Stimulated activated CD4-positive, alpha-beta T cell treated with anti-CD3 and anti-CD28 coated beads, Interleukin-1b, Interleukin-23, amount 100 ng/mL, for 1 hour (primary cell): ENCODE measurements at places on chromosomes 6 and 20.
A peak's percentile ranks its signal among the peaks of the same experiment; 100 is the strongest.

DNA sequence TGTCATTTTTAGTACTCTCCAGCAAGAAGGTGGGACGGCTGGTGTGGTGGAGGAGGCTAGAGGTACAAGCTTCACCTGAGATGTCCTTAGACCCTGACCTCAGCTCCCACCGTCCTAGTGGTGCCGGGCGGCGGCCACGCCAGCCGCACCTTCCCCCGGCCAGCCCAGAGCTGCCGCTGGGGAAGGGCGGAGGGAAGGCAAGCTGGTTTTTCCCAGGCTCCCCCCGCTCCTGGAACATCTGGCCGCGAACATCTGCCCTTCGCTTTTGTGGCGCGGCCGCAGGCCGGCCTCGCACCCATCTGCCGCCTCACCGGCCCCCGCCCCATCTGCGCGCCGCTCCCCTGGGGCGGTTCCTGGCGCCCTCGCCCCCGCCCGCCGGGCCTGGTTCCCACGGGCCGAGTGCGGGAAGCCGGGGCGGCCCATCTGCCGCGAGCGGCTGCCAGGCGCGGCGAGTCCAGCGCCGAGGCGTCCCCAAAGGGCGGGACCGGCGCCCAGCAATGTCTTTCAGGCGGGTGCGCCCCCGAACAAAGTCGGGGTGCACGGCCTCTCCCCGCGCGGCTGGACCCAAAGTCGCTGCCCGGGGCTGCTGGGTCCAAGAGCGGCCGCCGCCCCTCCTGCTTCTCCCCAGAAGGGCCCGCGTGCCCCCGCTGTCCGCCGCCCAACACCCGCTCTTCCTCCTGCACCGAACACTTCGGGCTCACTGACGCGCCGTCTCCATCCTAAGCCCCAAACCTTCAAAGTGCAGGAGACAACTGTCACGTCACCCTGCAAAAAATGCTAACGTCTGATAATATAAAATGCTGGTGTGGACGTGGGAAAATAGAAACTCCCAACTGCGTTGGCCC is 17.3 kb upstream of the ID1 start:
- DNase-seq, result no peak

GRCh38 chr6:168929871-168930450 is 323.7 kb downstream of the THBS2 start:
- no peak for DNase-seq

GRCh38 chr6:167789358-167789757 is 37.4 kb upstream of the AFDN start:
- no peak for DNase-seq

DNA sequence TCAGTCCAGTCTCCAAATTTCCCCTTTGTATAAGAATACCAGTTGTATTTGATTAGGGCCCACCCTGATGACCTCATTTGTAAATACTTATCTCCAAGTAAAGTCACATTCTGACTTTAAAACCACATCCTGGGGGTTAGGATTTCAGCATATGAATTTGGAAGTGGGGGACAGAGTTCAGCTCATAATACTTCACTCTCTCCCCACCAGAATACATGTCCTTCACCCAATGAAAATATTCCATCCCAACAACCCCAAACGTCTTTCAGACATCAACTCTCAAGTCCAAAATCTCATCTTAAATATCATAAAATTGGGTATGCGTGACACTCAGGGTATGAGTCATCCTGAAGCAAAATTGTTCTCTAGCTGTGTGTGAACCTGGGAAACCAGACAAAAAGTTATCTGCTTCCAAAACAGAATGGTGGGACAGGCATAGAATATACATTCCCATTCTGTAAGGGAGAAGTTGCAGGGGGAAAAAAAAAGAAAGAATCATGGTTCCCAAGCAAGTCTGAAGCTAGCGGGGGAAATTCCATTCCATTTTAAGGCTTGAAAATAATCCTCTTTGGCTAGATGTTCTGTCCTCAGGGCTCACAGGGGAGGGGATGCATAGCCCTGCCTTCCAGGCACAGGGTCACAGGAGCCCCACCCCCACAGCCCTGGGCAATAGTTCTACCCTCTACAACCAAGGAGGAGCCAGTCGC is 113.9 kb downstream of the ADAT2 start:
- DNase-seq, result no peak

DNA sequence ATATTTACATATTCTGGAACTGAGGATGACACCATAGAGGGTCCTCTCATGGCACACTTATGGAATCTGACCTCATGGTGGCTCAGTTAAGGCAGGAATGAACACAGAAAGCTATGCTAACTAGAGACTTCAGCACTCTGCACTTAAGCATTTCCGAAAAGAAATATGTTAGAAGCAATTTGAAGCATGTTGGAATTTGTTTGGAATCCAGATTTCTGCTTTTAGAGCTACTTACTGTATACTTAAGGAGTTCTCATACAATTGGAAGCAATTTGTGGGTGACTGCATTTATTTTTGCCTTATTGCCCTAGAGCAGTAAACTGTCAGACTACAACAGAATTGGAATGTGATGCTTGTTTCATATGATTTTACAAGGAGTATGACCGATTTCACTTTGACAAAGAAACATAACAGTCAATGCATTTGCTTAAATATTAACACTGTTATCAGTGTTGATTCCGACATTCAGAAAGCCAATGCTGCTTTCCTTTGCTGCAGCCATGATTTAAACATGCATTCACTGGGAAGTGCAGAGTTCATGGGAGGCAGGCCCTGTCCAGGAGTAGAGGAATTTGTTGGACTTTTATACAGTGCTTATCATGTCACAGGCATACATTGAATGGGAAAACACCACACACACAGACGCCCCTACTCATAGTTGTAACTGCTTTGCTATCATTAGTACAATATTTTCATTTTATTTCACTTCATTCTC is 244.4 kb downstream of the SAMD5 start:
- no peak for DNase-seq

GRCh38 chr20:41573955-41574354 is 44.2 kb downstream of the CHD6 start:
- no peak for DNase-seq

DNA sequence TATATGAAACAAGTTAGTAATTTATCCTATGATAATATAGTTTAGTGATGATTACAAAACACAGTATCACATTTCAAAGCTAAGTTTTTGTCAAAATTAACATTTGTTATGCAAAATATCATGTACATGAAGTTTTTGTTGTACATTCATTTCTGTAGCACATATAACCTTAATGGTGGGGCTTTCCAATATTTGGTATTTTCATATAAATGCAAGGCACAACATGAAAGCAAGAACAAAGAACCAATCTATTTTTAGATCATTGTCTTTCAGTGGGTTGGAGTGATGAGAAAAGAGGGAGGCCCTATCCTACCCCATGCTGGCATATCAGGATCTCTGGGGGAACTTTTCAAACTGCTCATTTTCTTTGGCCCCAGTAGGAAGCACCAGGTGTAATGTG is 53.4 kb downstream of the FAM83B start:
- no peak for DNase-seq

GRCh38 chr20:42957018-42957703 is 232.5 kb downstream of the PTPRT start:
- no peak for DNase-seq

GRCh38 chr20:34293589-34293988 is 9.6 kb downstream of the AHCY start:
- DNase-seq, result no peak

- no peak for DNase-seq
These were observed 156.9 kb downstream of the ASCC3 start for GRCh38 chr6:100724222-100724621.

DNA sequence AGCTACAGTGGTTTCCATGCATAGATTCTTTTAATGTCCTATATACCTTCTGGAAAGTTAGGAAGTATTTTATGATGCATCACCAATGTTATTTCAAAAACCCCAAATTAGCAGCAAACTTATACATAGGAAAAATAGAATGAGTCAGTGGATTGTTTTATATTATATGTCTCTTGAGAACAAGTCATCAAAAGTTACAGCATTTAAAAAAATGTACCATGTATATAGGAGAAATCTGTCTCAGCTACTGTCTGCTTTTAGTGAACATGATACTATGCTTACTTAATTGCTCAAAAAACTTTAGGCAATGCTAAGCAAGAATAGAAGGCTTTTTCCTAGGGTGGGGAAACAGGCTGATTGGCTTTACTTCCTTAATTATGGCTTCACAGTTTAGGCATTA is 365.3 kb downstream of the SAMD5 start:
- no peak for DNase-seq

DNA sequence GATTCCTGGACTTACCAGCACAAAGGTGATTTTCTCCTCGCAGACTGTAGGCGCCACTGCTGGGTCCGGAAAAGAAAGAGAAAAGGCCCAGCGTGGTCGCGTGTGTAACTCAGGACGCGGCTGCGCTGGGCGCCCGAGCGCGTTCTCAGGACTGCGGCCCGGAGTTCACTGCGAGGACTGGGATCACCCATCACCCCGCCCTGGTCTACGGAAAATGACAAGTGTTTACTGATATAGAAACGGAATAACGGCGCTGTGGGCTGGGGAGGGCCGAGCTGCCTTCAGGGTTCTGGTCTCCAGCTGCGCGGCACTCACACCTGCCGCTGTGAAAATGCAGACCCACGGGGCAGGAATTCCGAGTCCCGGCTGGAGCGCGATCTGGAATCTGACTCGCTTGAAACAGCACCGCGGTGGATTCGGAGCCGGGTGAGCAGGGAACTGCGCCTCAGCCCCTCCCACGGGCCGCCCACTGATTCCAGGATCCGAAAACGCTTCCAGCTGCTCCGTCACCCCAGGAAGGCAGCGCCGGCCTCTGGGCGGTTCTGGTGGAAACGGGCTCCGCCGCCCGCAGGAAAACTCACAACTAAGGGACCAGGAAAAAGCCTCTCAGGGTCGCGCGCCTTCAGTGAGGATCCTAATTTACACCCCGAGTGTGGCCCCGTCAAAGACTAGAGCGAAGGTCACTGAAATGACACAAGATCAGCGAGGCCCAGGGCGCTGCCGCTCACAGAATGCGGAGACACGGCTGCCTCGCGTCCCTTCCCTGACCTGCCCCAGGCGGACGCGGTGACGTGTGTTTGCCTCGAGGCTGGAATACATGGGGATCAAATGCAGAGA is 34.5 kb downstream of the HLA-A start:
- DNase-seq, result peak; percentile 8

DNA sequence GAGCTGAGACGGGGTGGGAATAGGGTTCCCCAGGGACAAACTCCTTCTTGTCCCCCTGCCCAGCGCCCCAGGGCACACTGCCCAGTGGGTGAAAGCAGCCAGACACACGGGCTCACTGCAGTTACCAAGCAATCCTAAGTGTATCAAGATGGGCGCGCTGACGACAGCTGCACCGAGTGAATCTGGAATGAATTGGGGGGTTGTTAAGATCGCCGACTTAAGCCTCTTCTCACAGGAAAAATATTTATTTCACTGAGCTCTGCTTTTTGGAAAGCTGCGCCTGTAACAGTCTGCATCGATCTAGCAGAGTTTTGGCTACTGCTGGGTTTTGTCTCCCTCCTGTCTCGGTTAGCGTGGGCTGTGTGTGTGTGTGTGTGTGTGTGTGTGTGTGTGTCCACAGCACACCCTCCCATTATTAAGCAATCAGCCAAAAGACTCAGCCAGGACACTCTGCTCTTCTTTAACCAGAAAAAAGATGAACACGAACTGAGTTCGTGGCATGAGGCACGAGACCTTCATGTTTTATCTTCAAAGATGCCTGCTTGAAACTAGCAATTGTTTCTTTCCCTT is 35.9 kb downstream of the RIPOR3 start:
- no peak for DNase-seq

GRCh38 chr6:148379966-148380713 is 37.5 kb downstream of the SASH1 start:
- DNase-seq, result no peak

DNA sequence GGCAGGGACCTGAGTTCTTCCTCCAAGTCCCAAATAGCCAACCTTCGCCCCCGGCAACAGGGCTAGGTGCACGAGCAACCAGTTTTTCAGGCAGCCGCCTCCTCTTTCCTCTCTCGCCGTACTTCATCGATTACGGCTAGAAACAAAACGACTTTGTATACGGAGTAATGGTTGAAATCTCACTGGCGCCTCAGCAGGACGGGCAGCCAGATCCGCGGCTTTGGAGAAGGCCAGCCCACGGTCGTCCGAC is 333 bp upstream of the SMIM13 start:
- DNase-seq, result no peak

GRCh38 chr6:158242071-158242606 is 70.1 kb upstream of the TULP4 start:
- no peak for DNase-seq

- no peak for DNase-seq
These were observed 431.2 kb downstream of the GRIK2 start for GRCh38 chr6:101824551-101825345.

GRCh38 chr20:53074811-53075314 is 102.7 kb downstream of the TSHZ2 start:
- no peak for DNase-seq
